MCF 10A (cell line): ENCODE measurements at places on chromosomes 2 and 18. TPM values are rescaled to one million over a fixed set of nuclear protein-coding genes. Genes with fewer than 3 reads are reported as not detected.

Gene NEU2
- total RNA-seq = not detected in 2 replicates

Gene CDH19
- not detected in 2 replicates for total RNA-seq

Gene ME2
- total RNA-seq = 64.8 and 67.2 TPM in 2 replicates

Gene WDR54
- 16.4 and 19.9 TPM in 2 replicates for total RNA-seq

Gene PNKD
- total RNA-seq = 13.0 and 23.1 TPM in 2 replicates

Gene MEX3C
- 65.3 and 81.9 TPM in 2 replicates for total RNA-seq

Gene ADRA2B
- not detected in 2 replicates for total RNA-seq

Gene GAREM1
- total RNA-seq = 21.4 and 24.0 TPM in 2 replicates

Gene G6PC2
- not detected in 2 replicates for total RNA-seq

Gene ANXA4
- total RNA-seq = 79.8 and 82.9 TPM in 2 replicates

Gene NT5DC4
- total RNA-seq = not detected in 2 replicates

Gene GPR55
- total RNA-seq = not detected in 2 replicates

Gene DCDC2C
- total RNA-seq = not detected in 2 replicates

Gene NXPH2
- total RNA-seq = not detected in 2 replicates

Gene RNU2-63P
- total RNA-seq = 5.0 and 9.1 TPM in 2 replicates

Gene NTSR2
- total RNA-seq = not detected in 2 replicates

Gene STPG4
- total RNA-seq = 0.83 TPM in 1 of 2 replicates, not detected in the other

Gene SLC11A1
- total RNA-seq = 0.09 and 0.32 TPM in 2 replicates

Gene ASXL3
- total RNA-seq = not detected in 2 replicates

Gene AMER3
- not detected in 2 replicates for total RNA-seq

Gene GPR39
- 7.2 and 7.7 TPM in 2 replicates for total RNA-seq

Gene CTAGE1
- not detected in 2 replicates for total RNA-seq

Gene FKBP7
- 5.8 and 8.4 TPM in 2 replicates for total RNA-seq

Gene PPP1R1C
- total RNA-seq = not detected in 2 replicates

Gene SLC25A12
- total RNA-seq = 11.5 and 12.5 TPM in 2 replicates

Gene CETN1
- total RNA-seq = not detected in 2 replicates

Gene GCG
- not detected in 2 replicates for total RNA-seq

Gene SETBP1
- 4.8 and 4.9 TPM in 2 replicates for total RNA-seq

Gene ALLC
- not detected in 2 replicates for total RNA-seq

Gene SERPINB3
- 0.28 TPM in 1 of 2 replicates, not detected in the other for total RNA-seq

Gene KIF5C
- 0.10 and 0.21 TPM in 2 replicates for total RNA-seq

Gene CXCR1
- total RNA-seq = 0.12 TPM in 1 of 2 replicates, not detected in the other

Gene BCL2
- 3.0 and 5.7 TPM in 2 replicates for total RNA-seq

Gene EPC2
- total RNA-seq = 25.6 and 33.4 TPM in 2 replicates

Gene GPR75
- total RNA-seq = 4.0 and 5.2 TPM in 2 replicates

Gene LHCGR
- not detected in 2 replicates for total RNA-seq

Gene ALPG
- not detected in 2 replicates for total RNA-seq

Gene IL18R1
- total RNA-seq = 3.5 and 6.7 TPM in 2 replicates

Gene COL3A1
- not detected in 2 replicates for total RNA-seq

Gene COL5A2
- 7.4 and 9.3 TPM in 2 replicates for total RNA-seq

Gene CYBRD1
- 8.9 and 15.8 TPM in 2 replicates for total RNA-seq

Gene ASB18
- total RNA-seq = not detected in 2 replicates

Gene MOCOS
- total RNA-seq = 69.1 and 81.1 TPM in 2 replicates

Gene NOL4
- not detected in 2 replicates for total RNA-seq

Gene PLEKHH2
- total RNA-seq = 0.93 and 1.2 TPM in 2 replicates

Gene RNASEH1
- 43.2 and 48.3 TPM in 2 replicates for total RNA-seq
